Cortex of kidney (tissue), 1 donor: ENCODE measurements at places on chromosomes 7 and 10.

DNA sequence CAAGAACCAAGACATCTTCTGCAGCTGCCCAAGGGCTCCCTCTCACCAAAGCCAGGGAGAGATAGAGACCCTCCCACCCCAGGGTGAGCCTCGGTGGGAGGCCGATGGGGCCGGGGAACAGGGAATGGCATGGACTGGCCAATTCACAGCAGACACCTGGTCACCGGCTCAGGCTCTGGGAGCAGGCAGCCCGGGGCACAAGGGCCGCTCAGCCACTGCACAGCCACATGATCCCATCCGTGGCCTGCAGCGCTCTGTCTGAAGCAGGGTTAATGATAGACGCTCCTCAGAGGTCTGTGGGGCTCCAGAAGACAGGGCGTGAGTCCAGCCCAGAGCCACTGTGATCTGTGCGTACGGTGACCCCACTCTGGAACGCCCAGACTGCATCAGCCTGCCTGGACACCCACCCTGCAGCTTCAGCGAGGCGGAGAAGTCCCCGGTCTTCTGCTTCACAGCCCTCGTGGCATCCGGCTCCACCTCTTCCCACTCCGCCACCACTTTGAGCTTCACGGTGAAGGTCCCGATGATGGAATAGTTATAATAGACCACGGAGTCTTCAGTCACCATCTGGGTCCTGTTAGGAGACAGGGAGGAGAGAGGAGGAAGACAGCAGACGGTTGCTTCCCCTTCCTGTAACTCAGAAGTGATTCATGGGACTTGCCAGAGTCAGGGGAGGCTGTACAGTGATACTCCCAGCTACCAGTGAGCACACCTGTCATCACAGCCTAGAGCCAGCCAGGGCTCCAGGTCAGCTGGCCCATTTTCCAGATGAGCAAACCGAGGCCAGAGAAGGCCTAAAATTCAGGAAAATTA lies 14.0 kb downstream of the TMEM130 start:
- DNase-seq = no peak

DNA sequence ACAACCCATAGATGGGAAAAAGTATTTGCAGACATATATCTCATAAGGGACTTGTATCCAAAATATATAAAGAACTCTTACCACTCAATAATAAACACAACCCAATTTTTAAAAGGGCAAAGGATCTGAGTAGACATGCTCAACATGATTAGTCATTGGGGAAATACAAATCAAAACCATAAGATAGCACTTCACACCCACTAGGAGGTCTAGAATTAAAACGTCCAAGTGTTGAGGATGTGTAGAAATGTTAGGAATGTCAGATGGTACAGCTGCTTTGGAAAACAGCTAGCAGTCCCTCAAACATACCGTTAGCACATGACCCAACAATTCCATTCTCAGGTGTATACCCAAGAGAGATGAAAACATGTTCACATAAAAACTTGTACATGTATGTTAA lies 8.3 kb downstream of the PSTK start:
- DNase-seq = no peak

- DNase-seq = no peak
These were observed 122.2 kb downstream of the MPP7 start for GRCh38 chr10:28180654-28181053.

DNA sequence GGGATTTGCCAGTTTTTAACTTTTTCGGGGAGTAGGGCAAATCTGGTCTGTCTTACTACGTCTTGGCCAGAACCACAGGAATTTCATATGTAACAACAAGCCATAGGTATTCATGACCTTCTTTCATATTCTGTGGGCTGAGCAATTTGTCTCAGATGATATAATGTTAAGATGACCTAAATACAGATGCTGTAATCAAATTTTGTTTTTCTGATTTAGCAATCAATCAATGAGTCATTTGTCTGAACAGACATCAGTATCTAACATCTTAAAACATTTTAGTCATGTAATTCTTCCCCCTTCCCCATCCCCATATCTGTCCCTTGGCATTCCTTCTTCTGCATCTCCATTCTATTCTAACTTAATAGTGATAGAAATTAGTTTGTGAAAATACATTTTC lies 24.8 kb upstream of the NME8 start:
- no peak for DNase-seq

- no peak for DNase-seq
These were observed 92.8 kb upstream of the KCND2 start for GRCh38 chr7:120180221-120180620.

GRCh38 chr10:72039377-72039776 lies 49.0 kb downstream of the SPOCK2 start:
- no peak for DNase-seq

- DNase-seq = no peak
These were observed 115.2 kb downstream of the EBF3 start for GRCh38 chr10:129848696-129849451.

DNA sequence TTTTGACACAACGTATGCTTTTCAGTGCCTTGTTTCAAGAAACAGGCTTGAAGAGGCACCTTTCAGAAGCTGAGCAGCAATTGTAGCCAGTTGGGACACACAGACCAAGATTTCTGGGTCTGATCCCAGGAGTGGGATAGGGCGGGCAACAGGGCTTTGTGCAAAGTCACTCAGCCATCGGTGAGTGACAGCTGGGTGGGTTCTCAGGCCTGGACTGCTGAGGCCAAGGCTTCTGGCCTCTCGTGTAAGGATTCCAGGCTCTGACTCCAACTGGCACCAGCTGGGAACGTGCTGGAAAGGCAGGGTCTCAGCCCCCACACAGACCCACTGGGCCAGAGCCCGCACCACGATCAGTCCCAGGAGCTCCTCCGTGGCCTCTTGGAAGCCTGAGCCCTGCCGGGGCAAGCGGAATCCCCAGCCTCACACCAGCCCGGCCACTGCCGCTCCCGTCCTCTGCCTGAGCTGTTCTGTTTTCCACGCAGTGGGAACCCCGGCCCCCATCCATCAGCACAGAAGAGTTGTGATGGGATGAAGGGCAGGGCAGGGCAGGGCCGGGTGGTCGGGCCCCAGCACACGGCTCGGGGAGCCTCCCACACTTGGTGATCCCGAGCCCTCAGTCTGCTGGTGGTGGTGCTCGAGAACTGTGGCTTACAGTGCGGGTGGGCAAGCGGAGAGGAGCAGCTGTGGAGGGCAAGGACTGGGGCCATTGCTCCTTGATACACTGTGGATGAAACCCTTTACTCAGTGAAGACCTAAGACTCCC lies 46.8 kb downstream of the VIPR2 start:
- no peak for DNase-seq

GRCh38 chr7:94962661-94963060 lies 55.3 kb downstream of the PPP1R9A start:
- no peak for DNase-seq

GRCh38 chr7:149278396-149278795 lies 16.4 kb downstream of the ZNF783 start:
- DNase-seq = no peak

DNA sequence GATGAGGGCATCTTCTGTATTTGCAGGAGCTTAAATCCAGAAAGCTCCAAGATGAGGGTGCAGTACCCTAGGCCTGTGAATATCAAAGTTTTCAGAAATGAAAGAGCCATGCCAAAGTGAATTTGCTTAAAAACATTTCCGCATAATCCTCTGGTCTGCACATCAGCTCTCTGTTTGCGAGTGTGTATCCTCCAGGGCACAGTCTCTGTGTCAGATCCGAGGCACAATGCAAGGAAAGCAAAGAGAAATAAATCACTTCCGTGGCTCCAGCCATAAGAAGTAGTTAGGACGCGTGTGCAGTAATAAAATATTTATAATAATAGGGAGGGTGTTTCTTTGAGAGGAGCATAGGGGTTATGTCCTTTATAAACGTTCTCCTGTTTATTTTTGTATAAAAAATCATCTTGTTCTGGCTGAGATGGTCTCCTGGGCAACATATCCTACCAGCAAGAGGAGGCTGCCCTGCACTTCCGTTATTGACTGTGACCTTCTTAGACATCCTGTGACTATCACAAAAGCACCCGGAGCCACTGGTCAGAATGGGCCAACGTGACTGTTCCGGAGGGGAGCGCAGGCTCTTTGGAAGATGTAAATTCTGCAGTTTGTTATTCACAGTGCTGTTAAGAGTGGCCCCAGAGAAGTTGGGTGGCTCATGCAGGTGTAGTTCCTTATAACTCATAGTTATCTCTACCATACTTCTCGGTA lies 667.6 kb upstream of the FOXK1 start:
- no peak for DNase-seq

- no peak for DNase-seq
These were observed 9.3 kb downstream of the CRYGN start for GRCh38 chr7:151430391-151431205.

DNA sequence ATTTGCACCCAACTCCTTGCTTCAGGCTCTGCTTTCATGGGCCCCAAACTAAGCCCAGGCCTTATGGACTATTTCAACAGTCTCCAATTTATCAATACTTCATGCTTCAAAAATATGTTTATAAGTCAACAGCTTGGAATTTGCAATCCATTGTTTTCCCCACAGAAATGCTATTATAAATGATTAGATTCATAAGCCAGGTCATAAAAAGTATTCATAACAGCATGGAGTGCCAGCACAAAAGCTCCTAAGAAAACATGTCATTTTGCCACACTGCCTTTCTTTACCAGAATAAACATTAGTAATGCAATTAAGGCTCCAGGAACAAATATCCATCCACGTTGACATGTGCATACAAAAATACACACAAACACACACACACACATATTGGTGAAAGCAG lies 30.1 kb downstream of the OSBPL3 start:
- no peak for DNase-seq

DNA sequence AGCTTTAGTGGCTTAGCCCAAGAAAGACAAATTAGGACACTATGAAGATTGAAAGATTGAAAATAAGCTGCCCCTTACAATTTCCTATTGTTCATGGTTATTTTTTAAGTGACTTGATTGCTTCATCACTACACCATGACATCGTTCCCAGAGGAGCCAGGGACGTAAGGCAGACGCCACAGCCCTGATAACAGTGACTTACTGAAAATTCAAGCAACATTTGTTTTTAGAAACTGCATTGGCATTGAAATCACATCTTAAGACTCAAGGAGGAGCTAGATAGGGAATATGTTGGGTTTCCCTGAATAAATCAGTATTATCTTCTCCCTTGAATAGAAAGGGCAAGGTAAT lies 38.7 kb upstream of the ANK3 start:
- DNase-seq = no peak

GRCh38 chr10:123500110-123500509 lies 166.0 kb upstream of the GPR26 start:
- DNase-seq = no peak

GRCh38 chr7:76356823-76357222 lies 2.0 kb downstream of the YWHAG start:
- no peak for DNase-seq

DNA sequence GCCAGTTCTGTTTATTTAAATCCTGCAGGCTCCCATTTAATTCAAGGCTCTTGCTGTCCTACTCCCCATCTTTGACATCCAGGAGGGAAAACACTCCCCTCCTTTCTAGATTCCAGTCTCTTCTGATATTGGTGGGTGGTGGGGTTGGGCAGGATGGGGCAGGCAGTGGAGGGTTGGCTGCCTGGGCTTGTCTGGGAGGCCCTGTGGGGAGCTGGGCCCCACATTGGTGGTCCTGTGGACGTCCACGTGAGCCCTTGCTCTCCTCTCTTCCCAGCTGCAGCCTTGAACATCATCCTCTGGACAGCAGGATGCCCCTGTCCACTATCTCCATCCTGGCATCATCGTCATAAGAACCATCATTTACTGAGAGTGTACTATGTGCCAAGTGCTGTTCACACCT lies 108.9 kb upstream of the PCBD1 start:
- no peak for DNase-seq

DNA sequence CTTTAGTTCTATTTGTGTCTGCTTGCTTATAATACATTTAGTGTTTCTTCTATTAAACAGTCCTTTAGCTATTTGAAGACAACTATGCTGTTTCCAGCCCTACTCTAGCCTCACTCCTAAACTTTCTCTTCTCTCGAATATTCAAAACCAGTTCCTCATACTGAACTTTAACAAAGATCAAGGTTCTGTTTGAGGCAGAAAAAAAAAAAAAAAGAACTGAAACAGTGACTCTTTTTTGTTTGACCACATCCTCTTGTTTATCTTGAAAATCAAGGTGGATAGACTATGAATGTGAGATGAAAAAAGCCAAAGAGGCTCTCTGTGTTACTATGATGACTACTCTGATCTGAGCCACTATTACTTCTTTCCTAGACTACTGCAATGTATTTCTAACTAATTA lies 154.3 kb downstream of the ZNF365 start:
- no peak for DNase-seq

- DNase-seq = no peak
These were observed 942.2 kb downstream of the REEP3 start for GRCh38 chr10:64463406-64463805.

DNA sequence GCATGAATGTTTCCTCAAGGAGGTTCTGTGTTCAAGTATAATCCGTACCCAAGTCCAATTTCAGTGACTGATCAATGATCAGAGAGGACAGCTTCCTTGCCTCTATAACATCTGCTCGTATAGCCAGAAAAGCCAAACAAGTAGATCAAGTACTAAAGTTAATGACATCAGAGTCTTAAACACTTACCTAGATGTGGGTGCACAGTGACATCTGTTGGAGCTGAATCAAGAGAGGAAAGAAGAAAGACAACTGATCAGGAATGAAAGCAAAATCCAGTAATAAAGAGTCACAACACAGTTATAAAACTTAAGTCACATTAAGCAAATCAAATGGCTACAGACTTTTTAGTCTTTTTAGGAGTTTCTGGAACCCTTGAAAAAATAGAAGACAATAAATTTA lies 236.5 kb downstream of the RELN start:
- no peak for DNase-seq

DNA sequence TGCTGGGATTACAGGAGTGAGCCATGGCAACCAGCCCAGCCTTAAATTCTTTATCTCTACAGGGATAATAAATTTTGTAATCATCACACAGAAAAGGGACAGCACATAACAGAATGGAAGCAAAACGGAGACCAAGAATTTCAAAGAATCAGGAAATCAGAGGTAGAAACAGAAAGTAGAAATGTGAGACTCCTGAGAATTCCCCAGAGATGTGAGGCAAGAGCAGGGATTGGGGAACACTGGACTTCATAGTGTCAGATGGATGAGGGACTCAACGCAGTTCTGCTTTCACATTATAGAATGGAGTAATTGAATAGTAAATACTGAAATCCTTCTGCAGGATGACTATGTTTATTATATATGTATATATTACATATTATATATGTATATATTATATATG lies 52.5 kb upstream of the MPP7 start:
- no peak for DNase-seq

DNA sequence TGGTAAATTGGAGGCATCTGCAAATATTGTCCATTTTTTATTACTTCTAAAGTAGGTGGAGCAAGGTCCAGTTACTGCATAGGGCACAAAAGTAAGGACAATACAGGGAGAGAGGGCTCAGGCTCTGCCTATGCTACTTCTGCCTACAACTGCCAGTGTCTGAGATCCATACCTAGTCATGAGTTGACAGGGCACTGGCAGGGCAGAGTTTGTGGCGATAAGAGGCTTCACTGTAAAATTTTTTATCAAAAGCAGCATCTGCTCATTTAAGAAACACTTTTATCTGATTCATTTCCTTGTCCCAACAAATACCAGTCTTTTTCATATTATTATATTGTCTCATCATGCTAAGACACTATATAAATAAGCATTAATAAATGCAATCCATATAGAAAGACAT lies 178.0 kb downstream of the LRRN3 start:
- DNase-seq = no peak

GRCh38 chr7:98969386-98969785 lies 91.1 kb downstream of the TRRAP start:
- no peak for DNase-seq

GRCh38 chr10:65660006-65660405 lies 1265.8 kb upstream of the LRRTM3 start:
- DNase-seq = no peak
